ENCODE measurements at places on chromosomes 12 and 14.

DNA sequence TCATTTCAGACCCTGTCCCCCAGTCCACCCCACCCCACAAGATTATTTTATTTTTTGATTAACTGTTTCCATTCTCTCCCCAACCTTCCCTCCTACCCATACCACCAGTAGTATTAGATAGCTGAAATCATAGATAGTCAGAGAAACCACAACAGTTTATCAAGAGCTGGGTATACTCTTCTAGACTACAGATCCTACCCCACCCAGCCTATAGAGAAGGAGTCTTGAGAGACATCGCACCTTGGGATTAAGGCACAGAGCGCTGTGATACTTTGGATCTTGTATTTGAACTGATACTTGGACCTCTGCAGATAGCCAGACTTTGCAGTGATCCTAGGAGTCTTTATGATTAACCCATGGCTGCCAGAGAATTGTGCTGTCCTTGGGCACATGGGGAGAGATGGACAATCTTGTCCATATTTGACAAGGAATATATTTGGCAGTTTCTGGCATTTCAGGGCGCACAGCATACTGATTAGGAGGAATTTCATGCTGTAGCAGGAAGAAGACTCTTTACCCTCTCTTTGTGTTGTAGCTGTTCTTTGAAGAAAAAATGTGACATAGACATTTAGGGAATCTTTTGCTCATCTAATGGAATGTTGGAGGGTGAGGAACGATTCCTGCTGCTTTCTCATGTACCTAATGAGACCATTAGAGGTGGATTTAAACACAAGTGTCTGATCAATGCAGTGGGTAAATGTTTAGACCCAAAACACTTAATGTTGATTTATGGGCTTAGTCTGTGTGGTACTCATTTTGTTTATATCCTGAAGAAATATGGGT is 982 bp downstream of the RBMS2 start:
- DNase-seq = no peak

- DNase-seq = peak; percentile 82
Measured at GRCh38 chr12:22275843-22276242, 58.7 kb downstream of the ST8SIA1 start.

DNA sequence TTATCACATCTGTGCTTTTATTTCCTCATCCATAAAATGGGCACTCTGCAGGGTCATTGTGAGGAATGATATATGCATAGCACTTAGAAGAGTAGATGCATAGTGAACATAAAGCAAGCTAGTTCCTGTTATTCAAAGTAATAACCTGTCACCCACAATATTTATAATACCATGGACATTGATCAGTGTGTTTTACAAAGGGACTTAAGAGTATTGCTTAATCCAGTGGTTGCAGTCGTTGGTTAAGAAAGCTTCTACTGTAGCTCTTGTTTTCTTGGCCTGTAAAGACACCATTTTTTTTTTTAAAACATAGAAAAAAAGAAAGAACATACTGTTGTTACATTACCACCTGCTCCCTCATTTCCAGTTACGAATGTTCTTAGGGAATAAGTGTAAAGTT is 13.1 kb downstream of the METAP2 start:
- DNase-seq = no peak

DNA sequence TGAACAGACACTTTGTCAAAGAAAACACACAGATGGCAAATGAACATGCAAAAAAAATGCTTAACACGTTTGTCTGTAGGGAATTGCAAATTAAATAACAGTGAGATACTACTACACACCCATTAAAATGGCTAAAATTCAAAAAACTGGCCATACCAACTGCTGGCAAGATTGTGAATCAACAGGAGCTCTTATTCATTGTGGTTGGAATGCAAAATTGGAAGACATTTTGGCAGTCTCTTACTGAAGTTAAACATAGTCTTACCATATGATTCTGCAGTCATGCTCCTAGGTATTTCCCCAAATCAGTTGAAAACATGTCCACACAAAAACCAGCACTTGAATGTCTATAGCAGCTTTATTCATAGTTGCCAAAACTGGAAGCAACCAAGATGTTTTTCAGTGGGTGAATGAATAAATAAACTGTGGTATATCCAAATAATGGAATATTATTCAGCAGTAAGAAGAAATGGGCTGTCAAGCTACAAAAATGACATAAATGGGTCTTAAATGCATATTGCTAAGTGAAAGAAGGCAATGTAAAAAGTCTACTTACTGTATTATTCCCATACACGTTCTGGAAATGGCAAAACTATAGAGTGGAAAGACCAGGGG is 91.4 kb downstream of the PLEKHA5 start:
- no peak for DNase-seq

DNA sequence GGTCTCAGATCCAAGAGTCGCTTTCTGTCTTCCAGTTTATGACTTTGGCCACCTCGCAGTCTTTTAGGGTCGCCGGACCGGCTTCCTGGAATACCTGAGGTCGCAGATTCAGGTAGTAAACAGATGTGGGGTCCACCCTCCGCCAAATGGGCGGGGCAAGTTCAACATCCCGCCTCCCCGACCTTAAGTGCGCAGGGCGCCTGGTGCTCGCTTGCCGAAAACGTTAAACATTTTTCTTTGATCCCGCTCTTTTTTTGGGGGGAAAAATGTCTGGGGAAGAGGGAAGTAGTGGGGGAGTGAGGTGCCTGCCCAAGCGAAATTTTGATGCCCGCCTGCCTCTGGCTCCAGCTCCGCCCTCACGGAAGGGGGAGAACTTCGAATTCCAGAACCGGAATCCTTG is 73.9 kb upstream of the TBX5 start:
- peak; percentile 25 for DNase-seq

DNA sequence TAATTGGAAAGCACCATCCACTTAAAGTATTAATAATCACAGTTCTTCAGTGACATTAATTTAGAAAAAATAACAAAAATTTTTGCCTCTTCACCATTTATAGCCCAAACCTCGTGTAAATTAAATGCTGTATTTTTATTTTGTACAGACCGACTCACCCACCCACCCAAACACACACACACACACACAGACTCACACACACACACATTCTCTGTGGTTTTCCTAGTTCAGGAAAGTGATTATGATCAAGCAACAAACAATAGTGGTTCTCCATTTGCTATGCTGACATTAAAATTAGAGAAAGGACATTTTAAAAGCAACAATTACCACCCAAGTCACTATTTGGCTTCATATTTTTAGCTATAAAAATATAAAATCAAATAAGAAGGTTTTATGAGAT is 112.5 kb upstream of the FLRT2 start:
- no peak for DNase-seq

GRCh38 chr14:82915381-82915780 is 1381.7 kb upstream of the SEL1L start:
- DNase-seq = no peak

- DNase-seq = no peak
Measured at GRCh38 chr14:81454572-81455218, 54.6 kb upstream of the STON2 start.

DNA sequence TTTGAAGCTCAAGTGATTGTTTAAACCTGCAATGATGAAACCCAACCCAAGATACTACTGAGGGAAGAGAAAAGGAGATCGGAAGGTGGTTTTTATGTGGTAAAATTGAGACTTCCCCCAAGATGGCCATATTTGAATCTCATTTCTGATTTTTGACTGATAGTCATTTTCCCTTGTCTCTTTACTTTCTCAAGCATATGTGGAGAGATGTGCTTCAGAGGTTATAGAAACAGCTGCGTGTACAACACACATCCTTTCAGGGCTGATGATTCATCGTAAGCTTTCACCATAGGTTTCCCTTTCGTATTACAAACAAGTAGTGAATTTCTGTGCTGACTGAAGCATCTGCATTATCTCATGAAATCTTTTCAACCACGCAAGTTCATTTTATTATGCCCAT is 276.2 kb downstream of the EMP1 start:
- DNase-seq = no peak

- peak; percentile 61 for DNase-seq
Measured at GRCh38 chr14:91059576-91060350, 678 bp downstream of the RPS6KA5 start.

DNA sequence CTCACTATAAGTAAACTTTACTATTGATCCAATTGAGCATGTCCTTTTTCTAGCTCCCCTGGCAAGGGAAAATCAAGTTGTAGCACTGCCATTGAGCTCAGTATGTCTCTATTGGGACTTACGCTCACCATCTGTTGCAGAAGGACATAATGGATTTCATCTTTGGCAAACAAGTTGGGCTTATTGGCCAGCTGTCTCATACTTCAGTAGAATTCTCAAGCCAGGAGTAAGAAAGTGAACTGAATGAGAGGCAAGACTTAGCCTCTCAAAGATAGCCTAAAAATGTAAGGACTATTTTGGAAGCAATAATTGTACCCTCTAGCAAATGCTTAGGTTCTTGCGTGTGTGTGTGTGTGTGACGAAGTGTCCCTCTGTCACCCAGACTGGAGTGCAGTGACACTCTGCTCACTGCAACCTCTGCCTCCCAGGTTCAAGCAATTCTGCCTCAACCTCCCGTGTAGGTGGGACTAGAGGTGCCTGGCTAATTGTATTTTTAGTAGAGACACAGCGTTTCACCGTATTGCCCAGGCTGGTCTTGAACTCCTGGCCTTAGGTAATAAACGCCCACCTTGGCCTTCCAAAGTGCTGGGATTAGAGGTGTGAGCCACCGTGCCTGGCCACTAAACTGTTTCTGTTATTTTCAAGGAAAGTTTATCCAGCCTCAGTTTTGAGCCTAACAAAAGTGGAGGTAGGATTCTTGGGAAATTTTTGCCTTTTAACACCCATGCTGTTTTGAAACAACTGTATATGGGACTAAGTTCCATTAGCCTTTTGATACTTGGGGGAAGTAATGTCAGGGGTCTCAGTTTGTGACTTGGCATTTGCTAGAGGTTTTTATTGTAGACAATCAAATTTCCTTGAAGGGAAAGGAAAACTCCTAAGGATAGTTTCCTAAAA is 7.0 kb downstream of the HNRNPA1 start:
- DNase-seq = no peak

DNA sequence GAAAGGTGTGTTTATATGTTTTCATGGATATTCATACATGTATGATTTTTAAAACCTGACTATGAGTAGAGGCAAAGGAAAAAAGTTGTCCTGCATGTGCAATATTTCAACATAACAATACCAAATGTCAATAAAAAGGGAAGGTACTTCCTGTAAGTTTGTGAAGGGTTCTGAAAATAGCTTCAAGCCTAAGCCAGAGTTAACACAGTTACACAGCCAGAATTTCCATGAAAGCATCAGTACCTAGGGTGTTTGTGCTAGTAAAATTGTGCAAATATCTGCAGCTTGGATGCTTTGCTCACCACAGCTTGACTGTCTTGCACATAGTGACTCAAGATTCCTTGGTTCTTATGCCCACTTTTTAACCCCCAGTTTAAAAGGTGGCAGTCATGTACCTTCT is 193.1 kb upstream of the FAR2 start:
- no peak for DNase-seq

DNA sequence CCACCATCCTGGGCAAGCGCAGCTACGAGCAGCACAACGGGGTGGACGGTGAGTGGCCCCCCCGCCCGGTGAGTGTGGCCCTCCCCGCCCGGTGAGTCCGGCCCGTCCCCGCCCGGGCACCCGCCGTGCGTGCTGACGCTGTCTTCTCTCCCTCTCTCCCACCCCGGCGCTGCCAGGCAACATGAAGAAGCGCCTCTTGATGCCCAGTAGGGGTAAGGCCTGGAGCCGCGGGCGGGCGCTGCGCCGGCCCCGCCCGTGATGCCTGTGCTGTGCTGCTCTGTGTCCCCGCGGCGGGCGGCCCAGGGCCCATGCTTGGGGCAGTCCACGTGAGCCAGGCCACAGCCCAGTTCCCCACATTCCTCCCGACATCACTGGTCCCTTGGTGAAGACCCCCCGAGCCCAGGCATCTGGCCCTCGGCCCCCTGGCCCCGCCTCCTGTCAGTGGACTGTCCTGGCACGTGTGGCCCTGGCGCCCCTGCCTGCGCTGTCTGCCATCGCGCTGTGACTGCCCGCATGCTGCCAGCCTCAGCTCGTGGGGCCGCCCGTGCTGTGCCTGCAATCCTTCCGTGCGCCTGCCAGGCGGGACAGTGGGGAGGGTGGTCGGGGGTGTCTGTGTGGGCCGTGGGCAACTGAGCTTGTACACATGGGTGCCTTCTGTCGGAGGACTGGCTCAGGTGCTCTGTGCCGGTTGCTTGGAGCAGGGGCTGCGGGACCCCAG is 7.9 kb upstream of the CRIP2 start:
- DNase-seq = no peak

- DNase-seq = no peak
Measured at GRCh38 chr14:23392613-23393012, 15.5 kb downstream of the MYH6 start.

- DNase-seq = no peak
Measured at GRCh38 chr14:53951243-53951626, 5.4 kb downstream of the BMP4 start.

- DNase-seq = no peak
Measured at GRCh38 chr12:52437508-52437907, 3.3 kb upstream of the KRT75 start.

DNA sequence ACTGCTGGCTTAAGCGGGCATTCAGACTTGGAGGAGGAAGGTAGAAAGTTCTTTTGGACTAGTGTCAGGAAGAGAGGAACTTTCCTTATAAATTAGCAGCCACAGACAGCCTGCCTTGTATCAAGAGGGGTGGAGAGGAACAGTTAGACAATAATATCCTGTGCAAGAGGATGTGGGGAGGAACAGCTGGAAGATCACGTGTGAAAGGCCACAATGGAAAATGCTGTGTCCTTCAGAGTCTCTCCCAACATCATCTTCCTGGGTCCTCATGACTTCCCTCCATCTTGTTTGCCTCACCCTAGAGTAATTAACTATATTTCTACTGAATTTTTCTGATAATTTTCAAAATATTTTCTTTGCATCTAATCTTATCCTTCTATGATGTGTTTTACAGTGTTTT is 117.4 kb downstream of the MGAT4C start:
- DNase-seq = no peak

GRCh38 chr12:104622928-104623327 is 166.2 kb downstream of the CHST11 start:
- no peak for DNase-seq

DNA sequence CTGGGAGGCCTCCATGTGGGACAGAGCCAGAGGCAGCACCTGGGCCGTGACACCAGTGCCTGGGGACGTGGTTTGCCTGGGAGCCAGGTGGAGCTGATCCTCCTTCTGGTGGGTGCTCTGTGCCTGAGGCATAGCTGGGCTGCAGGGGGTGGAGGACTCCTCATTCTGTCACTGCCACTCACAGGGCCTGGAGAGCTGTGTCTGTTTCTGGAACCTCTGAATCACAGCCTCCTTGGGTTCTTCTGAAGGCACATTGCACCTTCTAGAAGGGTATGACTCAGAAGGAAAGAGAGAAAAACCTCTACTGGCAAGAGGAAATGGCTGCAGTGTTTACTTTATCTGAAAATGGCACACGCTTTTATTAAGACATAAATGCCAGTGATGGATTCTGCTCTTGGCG is 659.8 kb downstream of the VRK1 start:
- no peak for DNase-seq

DNA sequence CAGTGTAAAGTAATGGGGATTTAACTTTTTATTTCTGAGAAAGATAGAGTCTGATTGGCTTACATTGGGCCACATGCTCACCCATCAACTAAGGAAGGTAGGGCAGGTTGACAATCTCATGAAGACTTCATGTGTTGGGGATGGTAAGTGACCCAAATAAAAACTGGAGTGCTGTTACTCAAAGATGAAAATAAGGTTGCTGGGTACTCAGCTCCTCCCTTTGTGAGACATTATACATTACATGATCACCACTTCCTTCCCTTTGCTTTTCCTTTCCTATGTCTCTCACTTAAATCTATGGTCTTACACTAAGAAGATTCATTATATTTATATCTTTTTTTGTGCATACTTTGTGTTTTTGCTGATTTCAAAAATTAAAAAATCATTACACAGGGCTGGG is 224.0 kb upstream of the PLXNC1 start:
- no peak for DNase-seq

All from urothelium cell line (cell line).